ENCODE measurements at places on chromosomes 16 and 17. TPM values are rescaled to one million over a fixed set of nuclear protein-coding genes. Genes with fewer than 3 reads are reported as not detected.
A peak's percentile ranks its signal among the peaks of the same experiment; 100 is the strongest.

SEPTIN12 gene
- not detected for total RNA-seq

ATP1B2 gene
- 1.0 TPM for total RNA-seq

GRCh38 chr17:18190628-18191235 is 7.1 kb downstream of the ALKBH5 start:
- no peak overlapping the region for H3K4me3 ChIP-seq
- H3K4me1 ChIP-seq, result peaks cover 73% of the 10 kb centered on the region
- no peaks in the 10 kb centered on the region for H3K27me3 ChIP-seq
- H3K27ac ChIP-seq, result peak overlapping the region; percentile 90
- no peak for DNase-seq
- H3K36me3 ChIP-seq, result peaks cover 7% of the 10 kb centered on the region

- H3K36me3 ChIP-seq, result no peaks in the 10 kb centered on the region
- peak overlapping the region; percentile 94 for H3K27ac ChIP-seq
- H3K4me3 ChIP-seq, result no peak overlapping the region
- H3K27me3 ChIP-seq, result no peaks in the 10 kb centered on the region
- peaks cover 39% of the 10 kb centered on the region for H3K4me1 ChIP-seq
Observed at GRCh38 chr17:58082341-58082869, 814 bp upstream of the DYNLL2 start.

DNA sequence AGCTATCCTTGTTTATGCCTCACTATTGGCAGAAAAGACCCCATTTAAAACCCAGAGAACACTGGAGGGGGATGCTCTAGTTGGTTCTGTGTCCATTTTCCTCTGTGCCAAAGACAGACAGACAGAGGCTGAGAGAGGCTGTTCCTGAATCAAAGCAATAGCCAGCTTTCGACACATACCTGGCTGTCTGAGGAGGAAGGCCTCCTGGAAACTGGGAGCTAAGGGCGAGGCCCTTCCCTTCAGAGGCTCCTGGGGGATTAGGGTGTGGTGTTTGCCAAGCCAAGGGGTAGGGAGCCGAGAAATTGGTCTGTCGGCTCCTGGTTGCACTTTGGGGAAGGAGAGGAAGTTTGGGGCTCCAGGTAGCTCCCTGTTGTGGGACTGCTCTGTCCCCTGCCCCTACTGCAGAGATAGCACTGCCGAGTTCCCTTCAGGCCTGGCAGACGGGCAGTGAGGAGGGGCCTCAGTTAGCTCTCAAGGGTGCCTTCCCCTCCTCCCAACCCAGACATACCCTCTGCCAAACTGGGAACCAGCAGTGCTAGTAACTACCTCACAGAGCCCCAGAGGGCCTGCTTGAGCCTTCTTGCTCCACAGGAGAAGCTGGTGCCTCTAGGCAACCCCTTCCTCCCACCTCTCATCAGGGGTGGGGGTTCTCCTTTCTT is 56.1 kb downstream of the IGF2BP1 start:
- peaks cover 7% of the 10 kb centered on the region for H3K4me1 ChIP-seq
- DNase-seq, result peak; percentile 12
- no peaks in the 10 kb centered on the region for H3K27me3 ChIP-seq
- no peak overlapping the region for H3K4me3 ChIP-seq
- no peak overlapping the region for H3K27ac ChIP-seq

DNA sequence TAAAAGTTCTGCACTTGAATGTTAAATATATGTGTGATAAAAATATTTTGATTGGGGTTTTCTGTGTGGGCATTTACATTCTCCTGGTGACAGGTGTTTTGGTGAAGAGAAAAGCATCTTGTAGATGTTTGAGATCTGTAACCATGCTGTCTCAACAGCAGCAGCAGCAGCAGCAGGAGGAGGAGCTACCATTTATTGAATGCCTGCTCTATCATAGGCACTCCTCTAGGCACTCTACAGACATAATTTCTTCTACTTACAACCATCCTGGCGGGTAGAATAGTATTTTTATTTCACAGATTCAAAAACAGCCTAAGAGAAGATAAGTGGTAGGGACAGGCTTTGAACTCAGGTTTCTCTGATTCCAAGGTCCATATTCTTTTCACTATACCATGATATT is 159.7 kb upstream of the TBX2 start:
- no peaks in the 10 kb centered on the region for H3K36me3 ChIP-seq
- no peaks in the 10 kb centered on the region for H3K27me3 ChIP-seq
- H3K4me1 ChIP-seq, result peaks cover 37% of the 10 kb centered on the region
- H3K27ac ChIP-seq, result peak overlapping the region; percentile 55
- H3K4me3 ChIP-seq, result no peak overlapping the region
- DNase-seq, result no peak

ENPP7 gene
- not detected for total RNA-seq

DNA sequence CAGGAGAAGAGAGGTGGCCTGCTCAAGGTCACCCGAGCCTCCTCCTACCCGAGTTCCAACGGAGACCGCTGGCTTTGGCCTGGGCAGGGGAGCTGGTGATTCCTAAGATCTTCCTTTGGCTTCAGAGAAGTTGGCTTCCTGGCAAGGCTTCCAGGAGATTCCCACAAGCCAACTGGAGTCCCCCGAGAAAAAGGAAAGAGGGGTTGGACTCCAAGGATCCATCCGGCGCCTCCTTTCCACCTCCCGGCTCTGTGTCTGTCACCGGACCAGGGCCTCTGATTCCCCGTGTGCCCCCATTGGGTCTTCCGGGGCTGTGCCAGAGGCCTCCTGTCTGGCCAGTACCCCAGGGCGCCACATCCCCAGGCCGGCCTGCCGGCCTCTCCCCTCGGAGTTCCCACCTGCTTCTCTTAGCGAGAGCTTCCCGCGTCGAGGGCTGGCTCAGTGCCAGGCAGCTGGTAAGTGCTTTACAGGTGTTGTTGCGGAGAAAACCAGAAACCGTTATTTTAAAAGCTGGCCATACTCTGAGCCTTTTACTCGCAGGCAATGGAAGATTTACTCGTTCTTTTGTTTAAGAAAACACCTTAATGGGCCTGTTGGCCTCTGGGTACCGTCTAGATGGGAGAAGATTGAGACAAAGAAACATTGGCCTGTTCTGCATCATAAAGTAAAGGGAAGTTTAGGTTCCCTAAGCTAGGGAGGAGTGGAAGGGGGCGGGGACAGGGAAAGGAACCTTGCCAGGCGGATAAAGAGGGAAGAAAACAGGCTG is 258.4 kb upstream of the SDK2 start:
- peak; percentile 21 for DNase-seq
- no peak overlapping the region for H3K4me3 ChIP-seq
- H3K27me3 ChIP-seq, result peaks cover 4% of the 10 kb centered on the region
- peaks cover 18% of the 10 kb centered on the region for H3K4me1 ChIP-seq
- H3K27ac ChIP-seq, result no peak overlapping the region

ZG16B gene
- not detected for total RNA-seq

All from thyroid gland (tissue), 4 donors.